Activated T-helper 17 cell treated with anti-CD3 and anti-CD28 coated beads, Interleukin-2, amount 50 U/mL, for 72 hours (primary cell): ENCODE measurements at places on chromosomes 5 and 9.

DNA sequence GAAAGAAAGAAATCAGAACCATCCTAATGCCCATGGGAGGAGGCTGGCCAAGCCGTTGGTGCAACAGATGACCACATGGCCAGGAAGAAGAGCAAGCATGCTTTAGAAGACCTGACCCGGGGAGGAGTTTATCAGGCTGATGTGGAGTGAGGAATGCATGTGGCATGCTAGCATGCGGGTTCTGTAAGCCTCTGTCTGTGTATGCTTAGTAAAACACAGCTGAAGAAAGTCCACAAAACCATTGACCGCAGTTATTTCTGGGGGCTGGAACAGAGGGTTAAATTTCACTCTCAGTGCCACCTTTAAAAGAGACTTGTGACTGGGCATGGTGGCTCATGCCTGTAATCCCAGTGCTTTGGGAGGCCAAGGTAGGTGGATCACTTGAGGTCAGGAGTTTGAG is 19.1 kb downstream of the GFI1B start:
- no peak for ATAC-seq

GRCh38 chr9:95062596-95063065 is 254.9 kb downstream of the FANCC start:
- ATAC-seq = no peak

- ATAC-seq = no peak
These were observed 111.1 kb upstream of the LMX1B start for GRCh38 chr9:126502417-126503332.

DNA sequence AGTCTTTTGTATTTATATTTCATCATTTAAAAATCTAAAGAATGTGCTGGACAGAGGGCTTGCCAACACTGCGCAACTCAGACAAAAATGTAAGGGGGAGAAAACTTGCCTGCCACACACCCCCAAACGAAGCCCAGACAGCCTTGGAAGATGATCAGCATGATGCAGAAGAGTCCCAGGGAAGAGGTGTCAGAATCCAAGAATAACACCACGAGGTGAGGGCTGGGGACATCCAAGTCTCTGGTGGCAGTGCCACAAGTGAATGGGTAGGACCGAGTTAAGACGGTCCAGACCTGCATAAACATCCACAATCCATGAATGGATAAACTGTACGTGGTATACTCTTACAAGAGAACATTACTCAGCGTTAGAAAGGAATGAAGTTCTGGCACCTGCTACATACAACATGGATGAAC is 10.4 kb downstream of the EPB41L4B start:
- no peak for ATAC-seq

DNA sequence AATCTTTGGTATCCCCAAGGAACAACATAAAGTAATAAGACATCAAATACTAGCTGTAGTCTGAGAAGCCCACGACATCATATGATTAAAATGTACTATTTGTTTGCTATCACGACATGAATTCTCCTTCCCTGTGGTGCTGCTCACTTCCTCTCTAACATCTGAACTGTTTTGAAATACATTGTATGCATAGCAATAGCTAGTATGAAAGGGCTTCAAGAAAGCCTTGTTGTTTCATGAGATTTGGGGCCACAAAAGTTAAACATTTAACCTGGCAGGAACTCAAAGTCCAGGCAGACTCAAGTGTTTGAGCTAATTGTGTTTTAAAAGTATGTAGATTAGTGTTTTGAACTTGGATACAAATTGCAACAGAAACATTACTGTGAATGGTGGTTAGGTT is 237.4 kb upstream of the PTGER4 start:
- ATAC-seq = no peak

DNA sequence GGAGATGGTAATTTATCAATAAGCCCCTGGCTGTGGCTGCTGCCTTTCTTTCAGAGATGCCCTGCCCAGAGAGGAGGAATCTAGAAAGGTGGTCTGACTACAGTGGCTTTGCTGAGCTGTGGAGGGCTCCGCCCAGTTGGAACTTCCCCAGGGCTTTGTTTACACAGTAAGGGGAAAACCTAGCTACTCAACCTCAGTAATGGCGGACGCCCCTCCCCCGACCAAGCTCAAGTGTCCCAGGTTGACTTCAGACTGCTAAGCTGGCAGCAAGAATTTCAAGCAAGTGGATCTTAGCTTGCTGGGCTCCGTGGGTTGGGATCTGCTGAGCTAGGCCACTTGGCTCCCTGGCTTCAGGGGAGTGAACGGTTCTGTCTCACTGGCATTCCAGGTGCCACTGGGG is 865.4 kb upstream of the ACO1 start:
- peak; percentile 42 for ATAC-seq

DNA sequence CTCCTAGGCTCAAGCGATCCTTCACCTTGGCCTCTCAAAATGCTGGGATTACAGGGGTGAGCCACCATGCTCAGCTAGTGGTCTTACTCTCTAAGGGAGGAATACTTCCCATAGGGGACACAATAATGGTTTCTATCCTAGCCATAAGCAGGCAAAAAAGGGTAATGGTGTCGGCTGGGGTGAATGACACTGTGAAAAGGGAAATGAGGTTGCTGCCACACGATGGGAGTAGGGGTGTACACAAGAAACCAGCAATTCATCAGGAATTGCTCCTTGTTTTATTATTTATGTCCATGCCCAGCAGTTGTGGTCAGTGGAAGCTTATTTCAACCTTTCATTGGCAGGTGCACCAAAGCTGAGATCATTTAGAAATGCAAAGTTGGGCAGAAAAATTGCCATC is 70.3 kb upstream of the ZFR start:
- ATAC-seq = no peak

- no peak for ATAC-seq
These were observed 20.4 kb downstream of the TERT start for GRCh38 chr5:1274471-1274870.

- no peak for ATAC-seq
These were observed 130.6 kb downstream of the DTWD2 start for GRCh38 chr5:118857700-118858099.

GRCh38 chr9:76634356-76635054 is 129.7 kb upstream of the PCA3 start:
- peak; percentile 34 for ATAC-seq

DNA sequence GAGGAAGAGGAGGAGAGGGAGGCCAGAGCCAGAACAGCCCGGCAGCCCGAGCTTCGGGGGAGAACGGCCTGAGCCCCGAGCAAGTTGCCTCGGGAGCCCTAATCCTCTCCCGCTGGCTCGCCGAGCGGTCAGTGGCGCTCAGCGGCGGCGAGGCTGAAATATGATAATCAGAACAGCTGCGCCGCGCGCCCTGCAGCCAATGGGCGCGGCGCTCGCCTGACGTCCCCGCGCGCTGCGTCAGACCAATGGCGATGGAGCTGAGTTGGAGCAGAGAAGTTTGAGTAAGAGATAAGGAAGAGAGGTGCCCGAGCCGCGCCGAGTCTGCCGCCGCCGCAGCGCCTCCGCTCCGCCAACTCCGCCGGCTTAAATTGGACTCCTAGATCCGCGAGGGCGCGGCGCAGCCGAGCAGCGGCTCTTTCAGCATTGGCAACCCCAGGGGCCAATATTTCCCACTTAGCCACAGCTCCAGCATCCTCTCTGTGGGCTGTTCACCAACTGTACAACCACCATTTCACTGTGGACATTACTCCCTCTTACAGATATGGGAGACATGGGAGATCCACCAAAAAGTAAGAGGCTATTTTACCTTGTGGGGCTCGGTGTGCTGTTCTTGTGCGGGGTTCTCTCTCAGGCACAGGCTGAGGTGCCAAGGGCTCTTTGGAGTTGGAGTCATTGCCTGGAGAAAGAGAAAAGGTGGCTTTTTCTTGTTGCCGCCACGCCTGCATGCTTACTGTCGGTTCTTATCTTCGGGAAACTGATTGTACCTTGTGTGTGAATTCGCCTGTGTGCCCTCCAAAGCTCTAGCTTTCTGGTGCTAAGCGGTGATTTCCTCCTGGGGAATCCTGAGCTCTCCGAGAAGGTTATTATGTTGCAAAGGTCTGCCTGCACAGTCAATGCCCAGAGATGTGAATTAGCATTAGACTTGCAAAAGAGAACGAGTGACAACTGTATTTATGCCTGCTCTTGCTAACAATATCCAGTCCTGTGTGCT is at the start of gene ISL1:
ISL1 (plus strand) TSS at position 318 of the 991 bp plus-strand sequence; CDS start at position 542, 224 bp downstream.
- ATAC-seq = no peak

DNA sequence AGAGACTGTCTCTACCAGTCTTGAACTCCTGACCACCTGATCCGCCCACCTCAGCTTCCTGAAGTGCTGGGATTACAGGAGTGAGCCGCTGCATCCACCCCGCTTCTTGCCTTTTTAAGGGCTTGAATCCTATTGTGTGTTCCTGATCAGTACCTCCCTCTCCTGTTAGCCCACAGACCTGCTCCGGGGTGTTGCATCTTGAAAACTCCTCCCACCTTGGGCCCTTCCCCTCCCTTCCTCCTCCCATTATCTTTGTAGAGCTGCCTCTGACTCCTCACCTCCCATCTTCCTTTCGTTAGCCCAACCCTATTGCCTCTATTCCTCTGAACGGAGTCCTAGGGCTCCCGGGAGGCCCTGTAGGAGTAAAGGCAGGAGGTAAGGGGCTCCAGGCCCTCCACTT is 48.5 kb upstream of the NEK6 start:
- no peak for ATAC-seq

DNA sequence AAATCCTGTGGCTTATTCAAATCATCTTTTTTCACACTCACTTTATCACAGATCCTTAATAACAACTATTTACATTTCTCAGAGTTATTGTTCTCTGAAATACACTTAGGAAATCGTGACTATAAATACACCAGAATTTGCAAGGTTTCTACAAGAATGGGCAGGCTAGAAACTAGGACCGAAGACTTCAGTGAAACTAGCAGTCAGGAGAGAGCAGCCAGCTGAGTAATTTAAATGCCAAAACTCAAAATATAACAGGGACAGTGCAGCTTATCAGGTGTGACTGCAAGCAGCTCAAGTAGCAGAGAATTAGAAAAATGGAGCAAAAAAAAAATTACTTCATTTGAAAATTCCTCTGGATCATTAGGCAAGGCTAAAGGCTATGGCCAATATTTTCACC is 719.3 kb upstream of the ZNF608 start:
- no peak for ATAC-seq

DNA sequence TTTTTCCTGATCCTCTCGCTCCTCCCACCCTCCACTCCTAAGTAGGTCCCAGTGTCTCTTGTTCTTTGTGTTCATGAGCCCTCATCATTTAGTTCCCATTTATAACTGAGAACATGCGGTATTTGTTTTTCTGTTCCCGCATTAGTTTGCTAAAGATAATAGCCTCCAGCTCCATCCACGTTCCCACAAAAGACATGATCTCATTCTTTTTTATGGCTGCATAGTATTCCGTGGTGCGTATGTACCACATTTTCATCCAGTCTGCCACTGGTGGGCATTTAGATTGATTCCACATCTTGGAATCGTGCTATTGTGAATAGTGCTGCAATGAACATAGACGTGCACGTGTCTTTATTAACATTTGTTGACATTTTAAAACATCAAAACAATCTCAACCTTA is 34.2 kb upstream of the CACNA1B start:
- ATAC-seq = no peak

DNA sequence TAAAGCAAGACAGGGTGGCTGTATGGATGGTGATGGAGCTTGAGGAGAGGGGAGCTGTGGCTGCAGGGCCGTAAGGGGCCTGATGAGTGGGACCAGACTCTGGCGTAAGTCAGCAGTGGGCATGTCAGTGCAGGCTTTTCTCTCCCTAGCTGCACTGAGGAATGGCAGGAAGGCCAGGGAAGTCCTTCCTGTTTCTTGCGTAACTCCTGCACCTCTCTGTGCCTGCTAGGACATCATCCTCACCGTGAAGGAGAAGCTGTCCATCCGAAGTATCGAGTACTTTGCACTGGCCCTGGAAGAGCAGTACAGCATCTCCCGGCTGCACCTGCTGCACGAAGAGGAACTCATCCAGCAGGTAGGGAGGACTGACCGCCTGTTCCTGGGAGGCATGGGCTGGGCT is 24.1 kb upstream of the TRMT10B start:
- no peak for ATAC-seq

DNA sequence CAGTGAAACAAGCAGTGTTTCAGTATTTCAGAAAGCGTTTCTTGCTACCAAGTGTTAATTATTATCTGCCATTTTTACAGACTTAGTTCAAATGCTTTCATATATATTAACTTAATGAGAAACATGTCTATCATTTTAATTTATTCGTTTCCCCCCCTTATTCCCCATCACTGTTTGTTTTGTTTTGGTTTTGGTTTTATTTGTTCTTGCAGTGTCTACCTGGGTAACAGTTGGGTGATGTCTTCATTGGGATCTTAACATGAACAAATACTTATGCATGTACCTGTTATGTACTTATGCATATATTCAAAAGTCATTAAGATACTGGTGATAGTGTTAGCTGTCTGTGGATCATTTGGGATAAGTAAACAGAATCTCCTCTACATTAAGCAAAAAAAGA is 108.0 kb downstream of the CDC42SE2 start:
- no peak for ATAC-seq

GRCh38 chr9:71122022-71122275 is 528 bp upstream of the TRPM3 start:
- no peak for ATAC-seq

GRCh38 chr9:5274770-5275169 is 29.7 kb downstream of the RLN2 start:
- ATAC-seq = no peak

GRCh38 chr9:128244091-128244836 is 31.5 kb downstream of the GOLGA2 start:
- no peak for ATAC-seq

DNA sequence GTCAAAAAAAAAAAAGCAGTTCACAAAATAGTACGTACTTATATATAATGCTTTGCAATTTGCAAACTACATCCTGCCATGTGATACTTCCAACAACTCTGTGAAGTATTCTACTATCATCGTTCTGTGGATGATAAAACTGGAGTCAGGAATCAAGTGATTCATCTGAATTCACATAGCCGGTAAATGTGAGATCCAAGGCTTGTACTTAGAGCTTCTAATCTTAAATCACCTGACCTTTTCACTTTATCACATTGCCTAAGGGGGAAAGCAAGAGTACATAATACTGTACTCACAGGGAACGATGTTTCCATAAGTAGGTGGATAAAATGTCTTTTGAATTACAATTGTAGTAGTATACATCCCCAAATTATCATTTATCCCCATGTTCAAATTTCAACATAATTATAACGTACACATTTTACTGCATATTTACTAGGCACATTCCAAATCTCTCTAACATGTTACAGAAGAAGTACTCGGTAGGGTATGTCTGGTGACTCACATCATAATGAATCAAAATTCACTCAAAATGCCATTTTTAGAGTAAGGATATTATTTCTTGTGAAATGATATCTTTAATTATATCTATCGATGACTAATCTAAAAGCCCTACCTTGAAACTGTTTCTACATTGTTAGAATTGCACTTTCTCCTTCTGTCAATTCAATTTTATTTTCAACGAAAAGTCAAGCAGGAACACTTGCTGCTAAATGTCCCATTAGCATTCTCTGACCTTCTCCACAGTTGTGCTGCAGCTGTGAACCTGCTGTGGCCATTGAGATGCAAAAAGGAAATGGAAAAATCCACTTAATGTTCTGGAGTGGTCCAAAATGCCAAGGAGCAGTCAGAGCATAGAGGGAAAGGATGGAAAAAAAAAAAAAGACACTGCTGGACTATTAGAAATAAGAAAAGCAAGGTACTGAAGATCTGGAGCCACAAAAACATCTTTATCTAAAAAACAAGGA is 78.9 kb downstream of the OR2K2 start:
- no peak for ATAC-seq

- no peak for ATAC-seq
These were observed 36.2 kb downstream of the SNX18 start for GRCh38 chr5:54553659-54554207.
